T1000 (cell line): ENCODE measurements at places on chromosomes 2 and 18.

DNA sequence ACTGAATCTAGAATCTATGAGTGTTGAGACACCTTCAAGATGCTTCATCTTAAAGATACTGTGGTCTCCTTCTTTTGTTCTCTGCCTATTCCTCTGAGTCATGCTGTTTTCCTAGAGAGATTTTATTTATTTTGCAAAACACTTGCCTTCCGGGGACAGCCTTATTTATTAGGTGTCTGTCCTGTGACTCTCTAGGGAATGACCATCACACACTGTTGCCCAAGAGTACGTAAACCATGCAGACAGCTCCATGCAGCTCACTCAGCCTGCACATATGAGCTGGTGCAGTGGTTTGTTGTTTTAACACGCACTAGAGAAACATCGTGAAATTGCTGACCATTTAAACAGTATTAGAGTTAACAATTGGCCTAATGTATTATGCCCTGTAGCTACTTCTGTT, 12.4 kb upstream of the ADCYAP1 start:
- DNase-seq: no peak

GRCh38 chr2:99422599-99422998, 67.2 kb downstream of the REV1 start:
- no peak for DNase-seq

DNA sequence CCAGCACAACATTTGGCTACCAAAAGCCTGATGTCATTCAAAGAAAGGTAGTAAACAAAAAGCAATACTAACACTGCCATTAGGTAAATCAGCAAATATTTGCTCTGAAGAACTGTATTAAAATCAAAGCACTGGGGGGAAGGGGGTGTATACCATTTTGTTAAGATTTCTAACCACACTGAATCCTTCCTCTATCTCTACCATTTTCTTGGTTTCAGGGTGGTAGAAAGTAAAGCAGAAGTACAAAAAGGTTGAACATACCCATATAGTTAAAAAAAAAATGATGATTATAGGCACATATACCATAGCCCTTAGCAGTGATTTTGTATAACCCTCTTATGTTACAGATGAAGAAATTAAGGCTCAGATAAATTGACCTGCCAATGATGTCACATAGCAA, 437.6 kb downstream of the ZEB2 start:
- DNase-seq: no peak

GRCh38 chr2:60596411-60596810, 43.0 kb upstream of the BCL11A start:
- no peak for DNase-seq

DNA sequence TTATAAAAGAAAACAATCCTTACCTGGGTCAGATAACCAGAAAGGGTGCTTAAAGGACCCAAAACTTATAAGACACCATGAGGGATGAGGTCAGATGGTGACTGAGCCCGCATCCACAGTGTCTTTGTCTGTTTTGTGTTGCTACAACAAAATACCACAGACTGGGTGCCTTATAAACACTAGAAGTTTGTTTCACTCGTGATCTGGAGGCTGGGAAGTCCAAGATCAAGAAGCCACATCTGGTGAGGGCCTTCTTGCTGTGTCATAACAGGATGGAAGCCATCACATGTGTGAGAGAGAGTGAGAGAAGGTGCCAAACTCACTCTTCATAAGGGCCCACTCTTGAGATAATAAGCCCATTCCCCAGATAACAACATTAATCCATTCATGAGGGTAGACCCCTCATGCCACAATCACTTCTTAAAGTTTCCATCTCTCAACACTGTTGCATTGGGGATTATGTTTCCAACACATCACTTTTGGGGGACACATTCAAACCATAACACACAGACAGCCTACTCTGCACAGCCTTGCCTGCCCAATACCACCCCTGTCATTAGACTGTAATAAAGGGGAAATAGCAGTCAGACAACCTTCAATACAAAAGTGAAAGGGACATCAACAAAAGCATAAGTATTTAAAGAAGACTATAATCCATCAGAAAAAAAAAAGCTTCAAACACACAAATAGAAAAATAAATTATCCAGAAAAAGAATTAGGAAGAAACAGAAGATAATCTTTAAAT, 249.8 kb downstream of the ANAPC1 start:
- no peak for DNase-seq

DNA sequence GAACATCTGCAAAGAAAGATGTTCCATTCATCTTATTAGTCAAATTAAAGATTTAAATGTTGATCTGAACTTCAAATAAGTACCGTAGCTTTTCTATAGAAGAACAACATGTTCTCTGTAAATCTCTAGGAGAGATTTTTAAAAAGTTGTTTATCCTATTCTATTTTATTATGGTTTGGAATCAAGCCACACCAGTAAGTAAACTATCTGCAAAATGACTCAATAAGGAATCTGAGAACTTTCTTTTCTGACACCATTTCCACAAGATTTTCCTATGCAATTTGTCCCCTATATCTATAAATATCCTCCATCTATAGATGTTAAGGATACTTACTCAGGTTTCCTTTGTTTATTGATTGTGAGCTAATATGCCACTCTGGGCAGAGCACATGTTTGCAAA, 736.6 kb downstream of the CBLN2 start:
- no peak for DNase-seq

DNA sequence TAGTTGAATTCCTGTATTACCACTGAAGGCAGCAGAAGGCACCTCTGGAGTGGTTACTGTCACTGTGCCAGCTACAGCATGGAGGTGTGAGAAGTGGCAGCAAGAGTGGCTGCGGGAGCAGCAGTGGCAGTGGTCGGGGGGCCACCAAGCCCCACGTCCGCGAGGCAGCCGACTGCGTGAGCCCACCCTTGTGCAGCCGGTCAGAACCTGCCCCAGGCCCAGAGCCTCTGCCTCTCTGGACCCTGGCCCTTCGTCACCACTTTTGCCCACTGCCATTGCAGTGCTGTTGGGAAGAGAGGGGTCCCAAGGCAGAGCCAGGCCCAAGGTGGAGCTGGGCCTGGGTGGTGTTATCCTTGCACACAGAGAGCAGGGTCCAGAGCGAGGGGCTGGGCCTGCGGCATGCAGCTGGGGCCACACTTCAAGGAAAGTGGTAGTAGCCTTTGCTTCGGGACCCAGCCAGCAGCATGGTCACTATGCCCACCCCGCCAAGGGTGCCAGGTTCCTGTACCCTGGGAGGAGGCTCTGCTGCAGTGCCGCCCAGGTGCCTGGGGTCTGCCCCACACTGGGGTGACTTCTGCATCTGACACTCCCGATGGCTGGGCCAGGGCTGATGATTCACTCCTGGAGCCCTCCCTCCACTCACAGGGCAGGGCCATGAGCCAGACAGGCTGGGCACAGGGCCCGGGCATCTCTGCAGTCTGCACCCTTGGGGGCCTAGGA, 450.1 kb upstream of the LRATD1 start:
- no peak for DNase-seq

DNA sequence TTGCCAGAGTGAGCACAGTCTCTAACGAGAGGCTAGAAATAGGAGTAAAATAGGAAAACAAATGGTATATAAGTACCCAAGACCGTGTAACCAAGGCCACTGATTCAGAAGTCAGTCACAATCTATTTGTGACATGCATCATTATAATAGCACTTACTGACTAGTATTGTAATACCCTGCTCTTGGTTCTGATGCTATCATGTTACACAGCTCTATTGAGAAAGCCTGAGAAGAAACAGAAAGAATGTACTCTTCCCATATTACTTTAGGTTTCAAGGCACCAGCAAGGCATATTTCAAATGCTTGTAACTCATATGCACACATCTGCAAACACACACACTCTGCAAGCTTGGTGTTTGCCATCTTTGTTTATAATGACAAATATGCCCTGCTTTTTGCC, 746.4 kb downstream of the SLC4A3 start:
- DNase-seq: no peak

GRCh38 chr2:1866402-1867111, 122.2 kb upstream of the PXDN start:
- no peak for DNase-seq

GRCh38 chr2:227890495-227891079, 19.2 kb downstream of the DAW1 start:
- DNase-seq: no peak

DNA sequence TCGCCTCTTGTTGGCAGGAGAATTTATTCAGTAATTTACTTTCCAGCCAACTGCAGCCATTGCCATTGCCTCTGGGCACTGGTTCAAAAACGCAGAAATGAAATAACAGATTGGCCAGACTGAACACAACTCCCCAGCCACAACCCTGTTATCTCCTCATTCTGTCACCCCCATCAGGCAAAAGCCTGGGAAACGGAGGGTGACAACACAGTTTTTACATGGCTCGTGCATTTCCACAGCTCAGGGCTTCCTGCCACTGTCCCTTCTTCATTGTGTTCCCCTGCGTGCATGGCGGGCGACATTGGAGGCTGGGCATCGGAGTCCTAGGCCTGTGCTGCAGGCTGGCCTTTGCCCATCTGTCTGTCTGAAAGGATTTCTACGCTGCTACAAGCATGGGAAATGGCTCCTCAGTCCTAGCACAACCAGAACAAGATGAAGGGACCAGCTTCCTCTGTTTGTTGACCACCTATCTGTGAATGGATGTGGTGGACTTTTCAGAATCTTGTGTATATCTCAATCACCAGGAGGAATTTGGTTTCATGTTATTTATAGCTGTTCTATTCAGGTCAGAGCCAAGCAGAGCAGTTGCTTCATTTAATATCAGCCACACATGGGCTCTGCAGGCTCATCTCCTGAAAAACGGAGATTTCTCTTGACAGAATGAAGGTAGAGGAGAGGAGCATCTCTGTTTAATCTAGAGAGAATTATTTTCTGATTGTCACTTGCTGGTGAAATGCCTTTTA, 107.0 kb downstream of the MGAT5 start:
- no peak for DNase-seq

DNA sequence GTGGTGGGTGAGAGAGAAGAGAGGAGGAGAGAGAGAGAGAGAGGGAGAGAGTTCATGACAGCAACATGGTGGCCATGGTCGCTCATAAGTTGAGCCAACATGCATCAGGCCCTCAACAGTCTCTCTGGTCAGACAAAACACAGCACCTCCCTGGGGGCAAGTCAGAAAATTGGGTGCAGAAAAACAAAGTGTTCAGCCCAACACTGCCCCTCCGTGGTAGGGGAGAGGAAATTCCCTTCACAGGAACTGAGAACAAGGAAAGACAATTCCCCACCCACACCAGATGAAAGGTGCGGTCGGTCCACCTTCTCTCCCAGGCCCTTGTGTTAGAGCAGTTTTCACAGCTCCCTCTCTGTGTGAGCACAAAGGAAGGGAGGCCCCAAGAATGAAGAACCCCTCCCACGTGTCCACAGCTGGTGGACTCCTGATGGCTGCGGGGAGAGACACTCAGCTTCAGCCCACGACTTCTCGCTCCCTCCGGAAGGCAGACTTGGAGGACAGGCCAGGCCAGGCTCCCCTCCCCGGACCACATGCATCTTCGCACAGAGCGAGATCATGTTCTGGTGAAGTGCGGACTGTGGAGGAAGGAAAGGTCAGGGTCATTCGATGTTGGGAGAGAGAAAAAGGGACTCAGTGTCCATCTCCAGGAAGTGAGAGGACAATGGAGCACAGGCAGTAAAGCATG, 181.7 kb downstream of the ANAPC1 start:
- peak; percentile 30 for DNase-seq

DNA sequence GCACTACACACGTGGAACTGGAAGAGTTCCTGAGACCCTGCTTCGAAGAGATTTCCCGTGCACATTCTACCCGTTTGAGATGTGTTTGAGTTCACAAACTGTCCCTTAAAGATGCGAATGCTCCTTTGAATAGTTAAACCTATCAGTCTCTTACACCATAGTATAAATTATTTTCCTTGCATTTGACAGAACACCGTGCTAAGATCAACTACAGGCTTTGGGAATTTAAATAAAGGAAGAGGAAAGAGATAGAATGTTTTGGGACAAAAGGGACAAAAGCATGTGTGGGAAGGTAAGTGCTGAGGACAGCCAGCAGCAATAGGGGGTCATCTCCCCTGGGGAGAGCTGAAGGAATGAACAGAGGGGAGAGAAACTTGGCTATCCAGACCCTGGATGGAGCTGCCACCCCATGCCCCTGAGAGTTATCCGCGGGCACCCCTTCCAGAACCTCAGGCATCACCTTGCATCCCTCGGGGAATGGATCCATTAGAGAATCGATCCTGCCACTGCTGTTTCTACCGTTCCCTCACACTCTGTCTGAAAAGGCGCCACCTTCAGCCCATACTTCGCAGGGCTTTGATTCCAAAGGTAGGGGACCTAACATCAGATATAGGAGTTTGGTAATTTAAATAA, 888 bp upstream of the ADCY3 start:
- no peak for DNase-seq

GRCh38 chr2:30775833-30776232, 31.4 kb downstream of the CAPN13 start:
- no peak for DNase-seq

DNA sequence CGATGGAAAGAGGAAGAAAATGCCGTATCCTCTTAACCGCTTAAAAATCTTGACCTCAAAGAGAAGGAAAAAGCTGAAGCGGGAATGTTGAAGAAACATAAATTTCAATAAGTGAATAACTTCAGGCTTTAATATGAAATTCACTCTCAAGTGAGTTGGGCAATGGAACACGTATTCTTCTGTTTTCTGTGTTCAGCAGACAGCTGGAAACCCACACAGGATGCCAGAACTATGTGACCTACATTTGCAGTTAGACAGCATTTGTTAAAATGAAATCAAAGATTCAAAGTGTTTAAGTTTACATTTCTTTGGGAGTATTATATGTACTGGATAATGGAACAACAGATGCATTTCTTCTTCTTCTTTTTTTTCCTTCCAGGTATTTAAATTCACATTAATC, 80.5 kb upstream of the SPATS2L start:
- no peak for DNase-seq

GRCh38 chr2:117351396-117351795, 463.1 kb upstream of the DDX18 start:
- no peak for DNase-seq

GRCh38 chr2:119746836-119747686, 12.7 kb upstream of the PTPN4 start:
- DNase-seq: no peak

- DNase-seq: no peak
Observed at GRCh38 chr2:157722580-157723234, 94.0 kb upstream of the ACVR1C start.

DNA sequence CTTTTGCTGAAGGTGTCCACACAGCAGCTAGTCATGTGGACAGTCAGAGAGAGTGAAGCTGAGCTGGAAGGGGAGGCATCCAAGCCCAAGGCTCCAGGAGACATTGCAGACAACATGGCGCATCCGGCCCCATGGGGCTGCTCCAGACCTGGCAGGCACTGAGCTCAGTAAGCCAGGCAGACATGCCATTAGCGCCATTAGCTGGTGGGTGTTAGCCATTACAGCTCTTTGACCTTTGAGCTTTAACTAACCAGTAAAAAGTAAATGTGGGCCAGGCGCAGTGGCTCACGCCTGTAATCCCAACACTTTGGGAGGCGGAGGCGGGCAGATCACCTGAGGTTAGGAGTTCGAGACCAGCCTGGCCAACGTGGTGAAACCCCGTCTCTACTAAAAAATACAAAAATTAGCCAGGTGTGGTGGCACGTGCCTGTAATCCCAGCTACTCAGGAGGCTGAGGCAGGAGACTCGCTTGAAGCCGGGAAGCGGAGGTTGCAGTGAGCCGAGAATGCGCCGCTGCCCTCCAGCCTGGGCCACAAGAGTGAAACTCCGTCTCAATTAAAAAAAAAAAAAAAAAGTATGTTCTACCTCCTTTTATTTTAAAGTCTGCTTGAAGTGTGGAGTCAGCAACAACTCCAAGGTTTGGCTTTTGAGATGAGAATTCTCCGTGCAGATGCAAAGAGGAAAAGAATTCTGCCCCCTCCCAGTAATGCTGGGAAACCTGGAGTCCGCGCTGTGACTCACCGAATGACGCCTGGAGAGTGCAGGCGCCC, 69.4 kb downstream of the TWSG1 start:
- no peak for DNase-seq
